ENCODE measurements at places on chromosomes 5 and 9.

GRCh38 chr5:13218518-13218917, 726.0 kb downstream of the DNAH5 start:
- no peak for DNase-seq

DNA sequence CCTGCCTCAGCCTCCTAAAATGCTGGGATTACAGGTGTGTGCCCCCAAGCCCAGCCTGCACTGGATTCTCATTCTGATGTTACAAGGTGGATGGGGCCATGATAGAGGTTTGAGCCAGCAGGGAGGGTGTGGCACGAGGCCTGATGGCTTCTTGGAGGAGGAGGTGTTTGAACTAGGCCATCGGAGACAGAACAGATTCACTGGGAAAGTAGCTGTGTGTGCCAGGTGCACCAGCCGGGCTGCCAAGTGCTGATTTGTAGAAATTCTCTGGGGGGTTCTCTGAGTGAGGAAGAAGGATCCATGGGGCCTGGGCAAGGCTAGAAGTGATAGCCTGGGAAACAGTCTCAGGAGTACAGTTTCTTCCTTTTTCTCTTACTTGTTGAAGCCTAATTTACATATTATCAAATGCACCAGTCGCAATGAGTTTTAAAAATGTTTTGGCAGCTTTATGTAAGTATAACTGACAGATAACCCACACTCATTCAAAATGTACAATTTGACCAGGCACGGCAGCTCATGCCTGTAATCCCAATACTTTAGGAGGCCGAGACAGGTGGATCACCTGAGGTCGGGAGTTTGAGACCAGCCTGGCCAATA, 31.1 kb upstream of the STXBP1 start:
- no peak for DNase-seq

DNA sequence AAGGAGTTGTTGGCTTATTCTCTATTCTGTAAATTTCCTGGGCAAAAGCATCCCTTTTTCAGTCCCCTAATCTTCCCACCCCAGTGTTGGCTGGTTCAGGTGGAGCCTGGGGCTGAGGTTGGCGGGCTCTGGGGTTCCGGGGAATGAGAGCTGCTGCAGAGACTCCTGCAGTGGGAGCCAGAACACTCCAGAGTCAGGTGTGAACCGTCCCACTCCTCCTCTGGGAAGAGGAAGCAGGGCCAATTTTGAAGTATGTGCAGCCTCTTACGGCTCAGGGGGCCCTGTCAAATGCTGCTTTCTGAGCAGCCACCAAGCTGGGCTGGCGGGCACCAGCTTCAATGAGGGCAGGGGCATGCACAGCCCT, 42.8 kb downstream of the JADE2 start:
- DNase-seq: no peak

GRCh38 chr5:96335873-96336272, 97.2 kb downstream of the PCSK1 start:
- no peak for DNase-seq

GRCh38 chr5:143585970-143586369, 182.5 kb upstream of the NR3C1 start:
- DNase-seq: no peak

DNA sequence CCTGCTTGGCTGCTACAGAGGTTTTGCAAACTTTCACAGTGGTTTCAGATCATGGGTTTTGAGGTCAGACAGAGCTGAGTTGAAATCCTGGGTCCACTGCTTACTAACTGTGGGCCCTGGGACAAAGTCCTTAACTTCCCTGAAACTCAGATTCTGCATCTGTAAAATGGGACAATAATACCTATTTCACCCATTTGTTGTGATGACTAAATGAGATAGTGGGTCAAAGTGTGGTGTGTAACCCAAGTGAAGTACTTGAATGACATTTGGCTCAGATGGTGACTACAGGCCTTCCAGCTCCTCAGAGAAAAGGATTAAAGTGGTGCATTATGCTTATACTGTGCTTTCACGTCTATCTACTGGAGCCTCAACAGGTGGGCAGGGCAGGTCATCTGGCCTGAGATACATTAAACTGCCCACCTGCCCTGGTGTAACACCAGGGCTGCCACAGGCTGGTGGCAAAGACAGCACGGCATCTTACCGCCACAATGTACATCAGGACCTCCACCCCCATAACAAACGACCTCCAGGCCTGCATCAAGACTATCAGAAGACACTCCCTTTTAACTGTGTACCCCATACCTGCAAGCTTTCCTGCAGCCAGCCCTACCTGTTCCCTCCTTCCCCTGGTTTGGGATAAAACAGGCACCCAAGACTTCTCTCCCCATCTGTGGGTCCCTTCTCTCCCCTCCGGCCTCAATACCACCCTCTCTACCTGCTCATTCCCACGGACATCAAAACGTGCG, 846 bp upstream of the TRAF1 start:
- DNase-seq: no peak

GRCh38 chr9:113886026-113886369, 9.9 kb downstream of the ZNF618 start:
- no peak for DNase-seq

- DNase-seq: no peak
These were observed 48.8 kb downstream of the TRPM3 start for GRCh38 chr9:71072587-71072986.

- no peak for DNase-seq
These were observed 75.8 kb upstream of the ADRB2 start for GRCh38 chr5:148750614-148751013.

DNA sequence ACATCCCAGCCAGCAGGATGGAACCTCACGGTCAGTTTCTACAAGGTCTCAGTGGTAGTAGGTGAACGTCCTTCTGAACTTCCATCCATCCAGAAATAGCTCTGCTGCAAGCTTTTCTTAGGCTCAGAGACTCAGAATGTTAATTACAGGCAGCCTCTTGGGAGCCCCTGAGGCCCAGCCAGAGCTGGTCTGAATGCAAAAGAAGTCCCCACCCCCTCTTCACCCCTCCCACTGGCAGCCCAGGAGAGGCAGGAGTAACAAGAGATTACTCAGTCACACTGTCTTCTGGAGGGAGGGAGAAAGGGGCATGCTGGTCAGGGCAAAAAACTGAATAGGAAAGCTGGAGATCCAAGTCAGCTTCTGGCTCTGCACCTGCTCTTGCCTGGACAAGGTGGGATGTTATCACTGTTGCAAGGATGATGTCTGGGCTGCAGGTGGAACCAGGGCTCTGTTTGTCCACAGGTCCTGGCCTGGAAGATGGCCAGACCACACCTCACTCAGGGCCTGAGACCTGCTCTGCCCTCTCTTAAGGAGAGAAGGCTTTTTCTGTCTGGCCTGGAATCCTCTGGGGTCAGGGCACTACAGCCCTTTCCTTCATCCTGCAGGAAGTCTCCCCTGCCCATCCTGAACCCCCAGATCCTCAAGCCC, 9.1 kb downstream of the ENHO start:
- DNase-seq: no peak

DNA sequence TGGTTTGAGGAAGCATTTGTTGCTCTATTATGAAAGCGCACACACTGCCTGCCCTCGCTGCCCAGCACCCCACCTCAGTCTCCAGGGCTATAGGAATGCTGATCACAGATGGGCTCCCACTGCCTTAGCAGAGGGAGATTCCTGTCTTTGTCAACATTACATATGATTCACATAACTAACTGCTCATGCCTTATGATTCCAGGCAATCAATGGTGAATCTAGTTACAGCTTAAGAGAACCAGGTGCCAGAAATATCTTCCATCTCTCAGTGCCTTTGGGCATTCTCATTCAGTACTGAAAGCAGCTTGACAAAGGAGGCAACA, 458.9 kb upstream of the C9orf72 start:
- no peak for DNase-seq

DNA sequence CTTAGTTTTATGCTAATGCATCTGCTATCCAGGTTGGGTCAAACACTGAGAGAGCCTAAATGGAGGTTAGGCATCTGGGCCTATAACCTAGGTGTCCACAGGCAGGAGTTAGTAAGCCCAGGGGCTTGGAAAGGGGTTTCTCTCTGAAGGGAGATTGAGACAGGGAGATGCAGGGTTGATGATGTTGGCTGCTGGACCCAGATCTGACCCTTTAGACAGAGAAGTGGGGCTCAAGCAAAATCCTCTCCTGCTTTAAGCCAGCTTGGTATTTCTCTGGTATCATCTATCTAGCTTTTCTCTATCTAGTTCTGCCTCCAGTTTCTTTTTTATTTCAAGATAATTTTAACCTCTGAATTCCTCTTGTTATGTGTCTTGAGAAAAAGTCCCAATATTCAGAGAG, 18.3 kb upstream of the ANKRD55 start:
- DNase-seq: no peak

- DNase-seq: no peak
These were observed 68.1 kb downstream of the MAMDC2 start for GRCh38 chr9:70111641-70112236.

GRCh38 chr9:3751125-3751758, 225.4 kb upstream of the RFX3 start:
- DNase-seq: no peak

GRCh38 chr5:77844373-77844622, 68.2 kb upstream of the TBCA start:
- no peak for DNase-seq

- no peak for DNase-seq
These were observed at the start of gene SPARC for GRCh38 chr5:151686674-151687407. Gene SPARC (minus strand): TSS chr5:151686915. CDS start chr5:151676188, 10,727 bp downstream.

DNA sequence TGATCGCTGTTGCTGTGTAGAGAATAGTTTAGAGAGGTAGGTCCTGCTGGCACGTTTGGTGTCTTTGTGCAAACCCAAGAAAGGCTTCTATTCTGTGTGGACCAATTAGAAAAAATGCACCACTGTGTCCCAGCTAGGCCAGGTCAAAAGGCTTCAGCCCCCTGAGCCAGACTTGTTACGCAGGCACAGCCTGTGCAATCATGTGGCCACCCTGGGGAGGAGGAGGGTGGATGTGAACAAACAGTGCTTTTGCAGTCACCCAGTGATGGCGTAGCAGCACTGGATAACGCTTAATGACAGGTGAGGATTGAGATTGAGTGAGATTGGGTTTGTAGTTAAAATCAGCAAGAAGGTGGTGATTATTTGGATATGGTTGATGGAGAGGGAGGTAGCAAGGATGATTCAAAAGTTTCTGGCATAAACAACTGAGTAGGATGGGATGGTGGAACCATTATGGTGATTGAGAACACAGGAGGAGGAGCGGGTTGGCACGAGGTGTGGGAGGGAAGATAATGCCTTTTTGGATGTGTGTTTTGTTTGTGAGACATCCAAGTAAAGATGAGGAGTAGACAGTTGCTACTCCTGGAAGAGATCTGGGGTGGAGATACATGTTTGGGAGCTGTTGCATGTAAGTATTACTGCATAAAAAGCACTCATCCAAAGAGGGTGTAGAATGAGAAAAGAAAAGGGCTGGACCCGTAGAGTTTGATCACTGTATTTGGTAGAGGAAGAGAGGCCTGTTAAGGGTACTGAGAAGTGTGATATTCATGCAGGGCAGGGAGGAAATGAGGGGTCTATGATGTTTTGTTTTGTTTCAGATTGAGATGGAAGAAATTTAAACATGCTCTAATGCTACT, 6.7 kb downstream of the GCNT1 start:
- DNase-seq: no peak

- DNase-seq: no peak
These were observed 40.0 kb downstream of the MTREX start for GRCh38 chr5:55347786-55348185.

GRCh38 chr5:68141494-68141893, 74.1 kb upstream of the PIK3R1 start:
- no peak for DNase-seq

DNA sequence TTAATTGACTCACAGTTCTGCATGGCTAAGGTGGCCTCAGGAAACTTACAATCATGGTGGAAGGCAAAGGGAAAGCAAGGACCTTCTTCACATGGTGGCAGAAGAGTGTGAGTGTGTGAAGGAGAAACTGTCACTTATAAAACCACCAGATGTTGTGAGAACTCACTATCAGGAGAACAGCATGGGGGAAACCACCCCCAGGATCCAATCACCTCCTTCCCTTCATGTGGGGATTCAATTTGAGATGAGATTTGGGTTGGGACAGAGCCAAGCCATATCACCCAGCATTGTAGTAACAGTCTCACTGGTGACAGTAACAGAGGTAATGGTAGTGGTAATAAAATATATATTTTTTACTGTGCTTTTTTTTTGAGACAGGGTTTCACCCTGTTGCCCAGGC, 18.1 kb downstream of the ZBTB5 start:
- no peak for DNase-seq

DNA sequence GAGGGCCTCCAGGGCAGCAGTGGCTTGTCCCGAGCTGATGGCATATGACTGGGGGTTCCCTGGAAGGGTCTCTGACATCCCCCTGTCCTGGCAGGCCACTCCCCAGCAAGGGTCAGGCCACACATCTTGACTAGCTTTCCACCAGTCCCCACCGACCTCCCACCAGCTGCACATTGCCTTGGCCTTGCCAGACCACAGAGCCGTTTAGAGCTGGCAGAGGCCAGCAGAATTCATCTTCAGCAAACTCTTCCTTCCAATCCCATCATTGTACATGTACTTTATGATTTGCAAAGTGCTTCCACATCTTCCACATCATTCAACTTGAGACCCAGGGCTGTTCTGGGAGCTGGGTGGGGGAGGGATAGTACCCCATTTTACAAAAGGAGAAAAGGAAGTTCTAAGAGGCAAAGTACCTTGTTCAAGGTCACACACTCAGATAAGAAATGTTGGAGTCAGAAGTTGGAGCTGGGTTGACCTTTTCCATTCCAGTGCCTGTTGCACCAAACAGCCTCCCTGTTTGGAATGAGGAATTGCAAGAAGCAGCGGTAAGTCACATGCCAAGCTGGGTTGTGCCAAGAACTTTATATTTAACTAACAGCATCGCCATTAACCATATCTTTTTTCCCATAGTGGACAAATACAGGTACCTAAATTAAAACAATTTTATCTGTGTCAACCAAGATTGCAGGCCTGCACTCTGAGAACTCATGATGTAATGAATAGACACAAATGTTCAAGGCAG, 25.8 kb upstream of the COL15A1 start:
- DNase-seq: no peak

GRCh38 chr5:149150457-149150856, 9.2 kb downstream of the ABLIM3 start:
- no peak for DNase-seq

DNA sequence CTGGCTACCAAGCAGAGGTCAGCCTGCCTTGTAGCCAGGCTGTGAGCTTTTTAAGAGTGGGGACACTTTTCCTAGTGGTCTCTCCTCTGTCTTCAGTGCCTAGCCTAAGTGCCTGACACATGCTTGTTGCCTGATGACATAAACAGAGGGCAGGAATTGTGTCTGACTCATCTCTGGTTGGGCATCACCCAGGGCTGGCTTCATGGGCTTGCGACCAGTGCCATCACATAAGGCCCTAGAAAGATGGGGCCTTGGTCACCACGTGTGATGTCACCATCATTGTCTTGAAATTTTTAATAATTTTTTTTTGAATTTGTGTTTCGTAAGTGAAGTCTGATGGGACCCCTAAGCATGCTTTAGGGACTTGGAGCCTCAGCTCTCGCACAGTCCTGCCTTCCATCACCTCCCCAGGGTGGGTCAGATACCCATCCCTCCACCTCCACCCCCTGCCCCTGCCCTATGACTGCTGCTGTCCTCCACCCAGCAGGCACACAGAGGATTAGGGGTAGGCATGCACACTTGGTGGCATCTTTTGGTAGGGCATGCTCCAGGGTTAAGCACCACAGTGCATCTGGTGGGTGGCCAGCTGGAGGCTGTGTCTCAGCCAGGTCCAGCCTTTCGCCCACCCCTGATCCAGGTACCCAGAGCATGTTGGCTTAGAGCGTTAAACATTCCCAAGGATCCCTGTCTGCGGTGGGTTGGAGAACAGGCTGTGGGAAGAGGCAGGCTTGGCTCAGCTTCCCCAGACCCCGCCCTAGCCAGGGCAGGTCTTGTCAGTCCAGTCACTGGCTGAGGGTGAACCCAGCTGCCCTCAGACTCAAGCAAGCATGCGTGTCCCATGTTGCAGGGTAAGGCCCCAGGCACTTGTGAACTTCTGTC, 80.1 kb upstream of the SH3PXD2B start:
- no peak for DNase-seq
